CD4-positive, alpha-beta T cell treated with Interleukin-12 subunit alpha and Interleukin-12 subunit beta, for 1 hour (primary cell): ENCODE measurements at places on chromosomes 1 and 21.

- DNase-seq: no peak
Observed at GRCh38 chr1:224488806-224489499, 54.4 kb upstream of the WDR26 start.

DNA sequence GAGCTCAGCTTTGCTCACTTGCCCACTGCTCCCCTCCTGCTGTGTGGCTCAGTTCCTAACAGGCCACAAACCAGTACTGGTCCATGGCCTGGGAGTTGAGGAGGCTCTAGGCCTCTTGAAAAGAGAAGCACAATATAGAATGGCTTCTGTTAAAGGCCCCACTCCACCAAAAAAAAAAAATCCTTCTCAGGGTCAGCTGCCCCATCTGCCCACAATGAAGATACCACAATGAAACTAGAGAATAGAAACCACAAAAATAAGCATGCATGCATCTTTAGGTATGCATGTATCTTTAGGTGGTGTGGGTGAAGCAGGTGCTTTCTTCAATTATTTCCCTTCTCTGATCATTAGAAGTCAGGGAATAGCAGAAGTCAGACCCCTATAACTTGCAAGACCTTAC, 620.4 kb upstream of the BEND5 start:
- no peak for DNase-seq

DNA sequence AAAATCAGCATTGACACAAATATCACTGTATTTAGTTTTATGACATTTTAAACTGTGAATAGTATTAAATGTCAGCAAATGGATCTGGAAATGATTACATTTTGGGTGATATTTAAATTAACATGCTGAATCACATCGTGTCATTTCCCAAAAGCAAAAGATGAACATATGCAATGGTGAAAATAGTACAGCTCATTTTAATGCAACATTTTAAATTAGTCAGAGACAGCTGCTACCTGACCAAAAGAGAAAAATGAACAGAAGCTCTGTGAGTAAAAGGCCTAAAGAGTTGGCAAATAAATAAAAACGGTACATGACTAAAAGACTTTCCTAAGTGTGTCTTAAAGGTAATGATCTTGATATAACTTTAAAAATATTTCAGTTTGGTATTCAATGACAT, 86.0 kb upstream of the GNG4 start:
- DNase-seq: no peak

- no peak for DNase-seq
Observed at GRCh38 chr1:94773931-94774422, 46.2 kb upstream of the SLC44A3 start.

GRCh38 chr21:45543710-45544448, 1.6 kb upstream of the SLC19A1 start:
- DNase-seq: no peak

DNA sequence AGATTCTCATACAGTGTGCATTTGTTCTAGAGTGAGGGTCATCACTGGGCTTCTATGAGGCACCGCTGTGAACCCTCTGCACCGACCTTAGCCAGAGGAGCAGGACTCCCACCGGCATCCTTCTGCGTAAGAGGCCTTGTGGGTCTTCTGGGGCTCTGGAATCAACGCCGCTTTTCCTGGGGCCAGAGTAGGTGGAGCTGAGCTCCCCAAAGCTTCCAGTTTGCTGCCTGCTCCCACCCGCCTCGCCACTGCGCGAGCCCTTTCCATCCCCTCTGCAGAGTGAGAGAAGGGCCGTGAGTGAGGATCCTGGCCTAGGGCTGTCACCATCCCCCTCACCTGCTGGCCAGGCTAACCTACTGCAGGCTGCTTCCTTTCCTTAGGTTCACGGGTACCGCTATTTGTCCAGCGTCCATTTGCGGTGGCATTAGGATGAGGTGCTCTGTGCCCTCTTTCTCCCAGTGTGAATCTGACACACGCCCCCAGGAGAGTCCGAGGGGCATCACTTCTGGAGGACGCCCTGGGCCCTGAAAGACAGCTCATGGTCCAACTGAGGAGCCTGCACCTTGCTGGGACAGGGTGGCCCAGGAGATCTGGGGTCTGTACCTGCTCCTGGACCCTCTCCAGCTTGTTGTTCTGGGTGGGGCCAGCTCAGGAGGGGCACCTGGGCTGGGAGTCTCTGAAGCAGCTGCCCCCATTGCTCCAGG, 36.2 kb downstream of the UMODL1 start:
- DNase-seq: no peak

- DNase-seq: no peak
Observed at GRCh38 chr1:179547021-179547535, 28.7 kb downstream of the NPHS2 start.
